Left ventricle myocardium inferior (tissue), 1 donor: ENCODE measurements at places on chromosomes 7 and 10. TPM values are rescaled to one million over a fixed set of nuclear protein-coding genes. Genes with fewer than 3 reads are reported as not detected.
A peak's percentile ranks its signal among the peaks of the same experiment; 100 is the strongest.

The LRRC61 gene
- total RNA-seq, result 4.3 TPM

GRCh38 chr7:129607471-129608120 lies 3.9 kb upstream of the NRF1 start:
- DNase-seq, result no peak

The ANKRD30A gene
- total RNA-seq, result not detected

DNA sequence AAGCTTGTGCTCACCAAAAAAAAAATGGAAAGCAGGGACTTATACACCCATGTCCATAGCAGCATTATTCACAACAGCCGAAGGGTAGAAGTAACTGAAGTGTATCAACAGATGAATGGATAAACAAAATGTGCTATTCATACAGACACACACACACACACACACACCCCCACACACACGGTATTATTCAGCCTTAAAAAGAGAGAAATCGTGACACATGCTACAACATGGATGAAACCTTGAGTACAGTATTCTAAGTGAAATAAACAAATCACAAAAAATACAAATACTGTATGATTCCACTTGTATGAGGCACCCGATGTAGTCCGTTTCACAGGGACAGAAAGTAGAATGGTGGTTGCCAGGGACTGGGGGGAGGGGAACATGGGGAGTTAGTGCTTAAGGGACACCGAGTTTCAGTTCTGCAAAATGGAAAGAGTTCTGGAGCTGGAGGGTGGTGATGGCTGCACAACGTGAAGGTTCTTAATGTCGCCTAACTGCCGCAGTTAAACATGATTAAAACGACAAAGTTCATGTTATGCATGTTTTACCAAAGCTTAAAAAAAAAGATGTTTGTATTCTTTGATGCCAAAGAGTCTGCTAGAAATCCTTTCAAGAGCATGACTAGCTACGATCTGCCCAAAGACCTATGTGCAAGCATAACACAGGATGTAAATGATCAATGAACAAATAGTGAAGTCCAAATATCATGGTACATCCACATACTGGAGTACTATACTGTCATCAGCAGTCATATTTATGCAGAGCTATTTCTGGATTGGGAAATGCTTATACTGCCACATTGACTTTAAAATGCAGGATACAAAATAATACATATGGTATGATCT lies 7.2 kb downstream of the TNS3 start:
- DNase-seq, result no peak

DNA sequence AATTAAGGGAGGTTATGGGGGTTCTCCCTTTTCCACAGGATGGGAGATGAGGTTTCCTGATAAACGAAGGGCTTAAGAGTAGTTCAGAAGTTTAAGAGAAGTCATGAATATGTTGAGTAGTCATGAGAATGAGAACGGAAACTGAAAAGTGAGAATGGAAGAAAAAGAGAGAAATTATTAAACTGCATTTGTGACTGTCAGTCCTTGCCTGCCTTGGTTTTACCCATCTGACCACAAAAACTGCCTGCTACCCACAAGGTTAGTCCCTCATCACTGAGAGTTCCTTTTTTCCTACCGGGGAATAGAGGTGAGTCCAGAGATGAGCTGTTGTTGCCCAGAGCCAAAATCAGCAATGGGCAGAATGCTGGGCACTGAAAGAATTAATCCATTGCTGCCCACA lies 174.1 kb upstream of the BET1 start:
- DNase-seq, result no peak

The SFTPA2 gene
- not detected for total RNA-seq

DNA sequence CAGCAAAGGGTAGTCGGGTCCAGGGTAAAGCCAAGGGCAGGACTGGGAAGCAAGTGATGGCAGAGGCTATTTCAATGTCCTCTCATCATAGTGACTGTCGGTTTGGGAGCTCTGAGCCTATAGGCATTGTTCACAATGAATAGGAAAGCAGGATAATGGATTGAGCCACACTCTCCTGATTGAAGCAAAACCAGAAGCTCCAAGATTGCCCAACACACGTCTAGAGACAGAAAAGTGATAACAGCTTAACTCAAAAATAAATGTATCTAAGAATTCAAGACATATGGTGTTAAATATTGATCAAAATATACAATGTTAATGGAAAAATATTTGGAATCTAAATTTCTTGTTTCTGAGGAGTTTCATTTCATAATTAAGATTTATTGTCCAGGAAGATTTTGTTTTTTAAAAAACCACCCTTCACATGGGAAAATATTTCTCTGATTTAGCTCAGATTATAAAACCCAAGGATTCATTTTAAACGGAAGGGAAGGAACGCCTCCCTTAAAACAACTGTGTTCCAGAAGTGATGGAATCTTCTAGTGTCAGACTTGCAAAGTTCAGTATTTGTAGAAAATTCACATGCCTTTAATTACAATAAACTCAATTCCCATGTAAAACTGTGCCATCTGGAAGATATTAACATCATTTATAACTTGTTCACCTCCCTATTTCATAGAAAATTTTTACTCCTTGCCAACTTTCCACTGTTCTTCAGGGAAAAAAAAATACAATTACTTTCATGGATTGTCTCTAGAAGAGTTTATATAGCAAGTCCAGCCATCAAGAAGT lies 54.5 kb downstream of the NRP1 start:
- DNase-seq, result no peak

- DNase-seq, result no peak
Measured at GRCh38 chr7:1567896-1568510, 1.8 kb downstream of the PSMG3 start.

GRCh38 chr7:55473932-55474331 lies 98.4 kb downstream of the VOPP1 start:
- DNase-seq, result no peak

The BTBD16 gene
- total RNA-seq, result not detected

DNA sequence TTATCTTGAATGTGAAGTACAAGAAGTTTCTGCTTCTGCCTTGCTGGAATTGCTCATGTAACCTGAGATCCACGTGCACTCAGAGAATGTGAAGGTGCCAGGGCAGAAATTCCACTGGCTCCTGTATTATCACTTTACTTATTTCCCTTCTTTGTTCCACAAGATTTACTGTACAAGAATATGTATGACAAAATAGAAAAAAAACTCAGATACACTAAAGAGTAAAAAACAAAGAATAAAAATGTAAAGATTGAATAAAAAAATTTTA lies 43.0 kb downstream of the PLCE1 start:
- DNase-seq, result no peak

DNA sequence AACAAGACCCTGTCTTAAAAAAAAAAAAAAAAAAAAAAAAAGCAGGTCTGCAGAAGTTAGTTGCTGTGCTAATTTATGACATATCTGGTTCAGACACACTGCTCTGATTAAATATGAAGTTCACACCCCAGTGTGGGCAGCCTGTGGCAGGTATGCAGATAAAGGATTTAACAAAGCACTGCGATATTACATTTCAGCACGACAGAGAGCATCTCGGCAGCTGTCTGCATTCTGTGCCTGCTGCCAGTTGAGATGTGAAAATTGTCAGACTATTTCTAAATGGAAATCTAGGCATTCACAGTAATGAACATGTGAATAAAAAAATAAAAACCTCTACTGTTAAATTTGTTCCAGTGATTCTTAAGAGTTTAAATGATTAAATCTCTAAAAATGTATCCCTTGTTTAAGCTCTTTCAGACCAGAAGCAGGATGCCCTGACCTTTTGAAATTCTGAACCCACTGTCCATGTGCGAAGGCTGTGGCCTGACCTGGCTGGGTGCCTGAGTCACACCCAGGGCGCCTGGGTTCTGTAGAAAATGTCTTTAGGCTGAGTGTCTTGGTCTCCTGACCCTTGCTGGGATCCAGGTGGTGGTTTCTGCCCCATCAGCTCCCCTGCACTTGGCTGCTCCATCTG lies 272.9 kb downstream of the WDR37 start:
- DNase-seq, result no peak

DNA sequence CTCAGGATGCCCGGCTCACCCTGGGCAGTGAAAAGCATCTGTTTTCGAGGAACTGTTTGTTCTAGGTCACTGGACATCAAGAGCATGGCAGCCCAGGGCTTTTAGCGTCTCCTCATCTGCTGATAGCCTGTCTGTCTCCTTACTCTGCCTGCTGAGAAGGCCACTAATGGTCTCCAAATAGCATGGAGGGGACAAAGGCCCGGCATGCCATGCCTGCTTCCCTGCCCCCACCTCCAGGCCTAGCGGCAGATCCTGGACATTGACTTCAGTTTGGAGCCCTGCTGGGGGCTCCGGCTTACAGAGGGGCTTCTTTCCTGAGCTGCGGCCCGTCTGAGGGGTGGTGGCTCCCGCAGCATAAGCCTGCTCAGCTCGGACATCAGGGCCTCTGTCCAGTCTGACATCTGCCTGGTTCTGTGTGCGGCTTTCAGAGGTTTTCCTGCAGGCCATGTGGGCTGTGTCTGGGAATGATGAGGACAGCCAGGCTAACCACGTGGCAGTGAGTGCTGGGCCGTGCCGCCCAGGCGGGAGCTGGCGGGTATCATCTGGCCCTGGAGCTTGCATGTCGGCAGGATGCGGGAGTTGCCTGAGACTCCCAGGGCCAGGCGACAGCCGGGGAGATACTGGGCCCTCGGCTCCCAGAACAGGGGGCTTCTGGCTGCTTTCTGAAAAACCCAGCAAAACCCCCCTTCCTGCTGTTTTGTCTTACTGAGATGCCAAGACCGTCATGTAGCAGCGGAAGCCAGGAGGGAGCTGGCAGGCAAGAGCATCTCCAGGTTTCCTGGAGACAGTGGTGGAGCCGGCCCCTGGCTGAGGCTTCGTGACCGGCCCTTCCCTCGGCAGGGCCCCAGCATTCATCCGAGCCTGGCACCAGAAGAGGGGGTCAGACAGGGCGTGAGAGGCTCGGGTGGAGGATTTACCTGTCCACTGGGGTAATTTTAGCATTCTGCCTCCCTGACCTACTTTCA lies 9.2 kb downstream of the PFKFB3 start:
- DNase-seq, result peak; percentile 61

DNA sequence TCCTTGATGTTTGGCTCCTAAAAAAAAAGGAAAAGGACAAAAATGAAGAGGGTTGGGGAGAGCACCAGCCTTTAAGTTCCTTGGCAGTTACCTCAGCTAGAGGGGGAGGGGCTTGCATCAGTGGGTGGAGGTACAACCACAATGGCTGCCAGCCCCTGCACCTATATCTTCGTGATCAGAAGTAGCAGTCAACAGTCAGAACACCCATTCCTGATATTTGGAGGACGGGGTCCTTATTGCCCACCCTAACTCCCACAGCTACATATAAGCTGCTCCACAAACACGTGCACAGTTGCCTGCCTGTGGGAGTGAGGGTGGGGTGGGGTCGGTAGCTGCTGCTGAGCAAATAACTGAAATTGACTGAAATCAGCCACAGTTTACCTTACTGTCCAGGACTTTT lies 26.2 kb downstream of the C1GALT1 start:
- DNase-seq, result no peak

GRCh38 chr7:101179117-101179516 lies 976 bp downstream of the NAT16 start:
- no peak for DNase-seq

GRCh38 chr10:96835899-96836298 lies 3.8 kb downstream of the LCOR start:
- DNase-seq, result no peak
